Right lobe of liver (tissue), 6 donors: ENCODE measurements at places on chromosomes 5 and 9.

GRCh38 chr9:26292943-26293342 is 599.7 kb downstream of the CAAP1 start:
- no peak for DNase-seq

DNA sequence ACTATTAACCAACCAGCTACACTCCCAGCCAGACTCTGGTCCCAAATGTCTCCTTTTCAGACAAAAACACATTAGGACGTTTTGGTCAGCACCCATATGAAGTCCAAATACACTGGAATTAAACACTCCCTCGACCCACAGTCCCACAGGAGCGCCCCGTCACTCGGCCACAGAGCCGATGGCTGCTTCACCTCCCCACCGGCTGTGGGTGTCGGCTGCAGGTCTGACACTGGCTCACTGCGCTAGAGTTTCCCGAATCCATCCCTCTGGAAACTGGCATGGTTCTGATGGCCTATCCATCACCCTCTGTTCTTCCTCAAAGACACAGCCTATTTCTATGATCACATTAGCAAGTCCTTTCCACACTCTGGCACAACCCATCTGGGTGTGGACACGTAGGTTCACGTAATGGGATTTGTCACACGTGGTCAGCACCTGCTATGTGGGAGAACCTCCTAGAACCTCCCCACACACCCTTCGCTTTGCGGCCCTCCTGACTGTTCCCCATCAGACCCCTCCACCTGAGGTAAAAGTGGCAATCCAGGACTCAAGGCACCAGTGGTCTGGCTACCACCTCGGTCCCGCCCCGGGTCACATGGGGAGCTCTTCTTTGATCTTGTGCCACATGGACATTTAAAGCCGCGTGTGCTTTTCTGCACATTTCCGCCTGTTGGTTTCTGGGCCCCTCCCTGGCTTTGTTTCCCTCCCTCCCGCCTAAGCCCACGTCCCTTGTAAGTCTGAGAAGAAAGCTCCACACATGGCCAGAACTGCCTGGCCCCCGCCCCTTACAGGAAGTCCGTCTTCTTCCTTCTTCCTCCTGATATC is 131.1 kb upstream of the PHYKPL start:
- no peak for DNase-seq

DNA sequence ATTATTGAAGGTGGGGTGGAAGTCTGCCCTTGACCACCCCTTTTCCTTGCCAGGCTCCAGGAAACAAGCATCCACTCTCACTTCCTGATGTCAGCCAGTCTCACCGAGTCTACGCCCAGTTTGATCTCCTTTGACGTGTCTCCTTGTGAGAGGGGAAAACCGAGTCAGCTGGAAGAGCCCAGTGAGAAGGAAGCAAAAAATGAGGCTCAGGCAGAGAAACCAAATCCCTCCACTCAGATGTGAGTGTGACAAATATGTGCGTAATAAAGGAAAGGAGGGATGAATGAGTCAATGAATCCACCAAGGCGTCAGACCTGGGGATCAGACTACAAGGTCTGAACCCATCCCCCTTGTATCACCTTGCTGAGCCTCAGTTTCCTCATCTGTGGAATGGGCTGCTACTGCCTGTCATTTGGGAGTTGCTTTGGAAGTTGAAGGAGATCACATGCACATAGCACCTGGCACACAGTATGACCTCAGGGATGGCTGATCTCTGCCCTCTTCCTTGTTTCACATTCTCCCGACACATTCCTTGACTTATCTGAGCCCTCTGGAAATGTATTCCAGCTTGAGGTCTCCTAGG is 61.3 kb upstream of the XPA start:
- no peak for DNase-seq

DNA sequence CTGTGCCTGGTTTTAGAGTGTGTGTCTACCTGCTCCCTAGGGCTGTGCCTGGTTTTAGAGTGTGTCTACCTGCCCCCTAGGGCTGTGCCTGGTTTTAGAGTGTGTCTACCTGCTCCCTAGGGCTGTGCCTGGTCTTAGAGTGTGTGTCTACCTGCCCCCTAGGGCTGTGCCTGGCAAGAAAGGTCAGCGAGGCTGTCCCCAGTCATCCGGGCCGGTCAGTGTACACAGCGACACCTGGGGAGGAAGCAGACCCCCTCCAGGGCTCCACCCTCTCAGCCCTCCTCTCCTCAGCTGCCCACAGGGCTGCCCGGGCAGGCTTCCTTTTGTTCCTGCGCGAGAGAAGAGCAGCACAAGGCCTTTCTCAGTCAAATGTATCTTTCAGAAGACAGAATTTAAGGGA is 4.1 kb downstream of the NRARP start:
- no peak for DNase-seq

GRCh38 chr9:36739373-36740116 is 166.8 kb downstream of the MELK start:
- DNase-seq, result no peak

- peak; percentile 65 for DNase-seq
These were observed 560.7 kb downstream of the HTR1A start for GRCh38 chr5:63401436-63402046.

DNA sequence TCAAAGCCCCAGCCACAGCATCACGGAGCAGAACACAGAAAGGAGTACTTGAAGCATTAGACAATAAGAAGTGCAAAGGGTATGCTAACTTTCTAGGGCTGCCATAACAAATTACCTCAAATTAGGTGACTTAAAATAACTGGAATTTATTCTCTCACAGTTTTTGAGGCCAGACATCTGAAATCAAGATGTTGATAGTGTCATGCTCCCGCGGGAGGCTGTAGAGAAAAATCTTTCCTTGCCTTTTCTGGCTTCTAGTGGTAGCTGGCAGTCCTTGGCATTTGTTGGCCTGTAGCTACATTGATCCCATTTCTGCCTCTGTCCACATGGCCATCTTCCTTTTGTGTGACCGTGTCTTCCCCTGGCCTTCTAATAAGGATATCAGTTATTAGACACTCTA is 51.9 kb upstream of the SPDL1 start:
- no peak for DNase-seq
